IPS DF 19.7 (cell line): ENCODE measurements at places on chromosomes 12 and 14.

DNA sequence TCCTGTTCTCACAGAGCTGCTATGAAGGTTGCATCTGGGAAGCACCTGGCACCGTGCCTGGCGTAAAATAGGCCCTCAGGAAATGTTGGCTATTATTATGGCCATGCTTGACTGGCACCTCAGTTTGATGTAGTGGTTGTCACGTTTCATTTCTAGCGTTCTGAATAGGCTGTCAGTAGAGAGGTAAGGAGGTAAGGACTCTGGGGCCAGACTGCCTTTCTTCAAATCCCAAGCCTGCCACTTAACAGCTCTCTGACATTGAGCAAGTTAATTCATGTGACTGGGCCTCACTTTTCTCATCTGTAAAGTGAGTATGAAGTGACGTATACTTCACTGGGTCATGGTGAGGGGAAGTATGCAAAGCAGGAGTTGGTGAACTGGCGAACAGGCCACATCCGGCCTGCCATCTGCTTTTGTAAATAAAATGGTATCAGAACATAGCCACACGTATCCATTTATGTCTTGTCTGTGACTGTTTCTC lies 196.2 kb downstream of the CACNA1C start:
- DNase-seq: no peak

- DNase-seq: peak; percentile 54
Observed at GRCh38 chr12:1830981-1831963, 10.9 kb downstream of the LRTM2 start.

GRCh38 chr14:73246387-73247150 lies 9.3 kb downstream of the PAPLN start:
- DNase-seq: no peak

GRCh38 chr12:22406627-22407026 lies 72.1 kb upstream of the ST8SIA1 start:
- DNase-seq: no peak

GRCh38 chr14:104924421-104925213 lies at the start of gene PLD4:
PLD4 (plus strand) TSS chr14:104924879; CDS start chr14:104927141, 2,262 bp downstream.
- no peak for DNase-seq

DNA sequence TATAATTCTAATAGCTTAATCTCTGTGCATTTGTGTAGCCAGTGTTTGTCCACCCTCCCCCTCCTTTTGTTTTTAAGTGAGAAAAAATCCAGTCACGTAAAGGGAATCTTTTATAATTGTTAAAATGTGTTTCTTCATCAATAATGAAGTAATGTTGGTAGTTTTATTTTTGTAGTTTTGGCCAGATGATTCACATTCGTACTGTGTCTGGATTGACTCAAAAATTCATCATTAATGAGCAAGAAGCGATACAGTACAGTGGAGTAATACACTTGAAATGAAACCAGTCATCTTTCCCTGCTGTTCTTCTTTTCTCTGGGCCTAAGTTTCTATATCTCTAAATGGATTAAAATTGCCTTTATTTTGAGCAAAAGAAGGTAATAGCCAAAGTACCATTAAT lies 86.5 kb downstream of the SRGAP1 start:
- no peak for DNase-seq
